Central memory CD8-positive, alpha-beta T cell (primary cell): ENCODE measurements at places on chromosomes 12 and 14.

DNA sequence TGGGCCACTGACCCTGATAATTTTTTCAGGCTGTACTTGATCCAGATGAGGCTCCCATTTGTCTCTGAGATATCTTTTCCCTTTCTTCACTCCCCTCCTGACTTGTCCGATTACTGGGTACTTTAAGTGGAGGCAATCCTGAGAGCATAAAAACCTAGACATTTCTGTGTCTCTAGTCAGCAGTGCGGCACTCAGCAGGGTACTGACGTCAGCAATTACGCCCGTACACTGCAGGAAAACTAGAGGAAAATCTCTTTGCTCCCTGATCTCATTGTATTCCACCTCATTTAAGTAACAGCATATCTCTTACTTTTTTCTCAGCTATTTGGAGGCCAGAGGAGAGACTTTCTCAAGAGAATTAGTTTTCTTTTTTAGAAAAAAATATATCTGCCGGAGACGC lies 315.5 kb upstream of the OR4E1 start:
- no peak for DNase-seq

DNA sequence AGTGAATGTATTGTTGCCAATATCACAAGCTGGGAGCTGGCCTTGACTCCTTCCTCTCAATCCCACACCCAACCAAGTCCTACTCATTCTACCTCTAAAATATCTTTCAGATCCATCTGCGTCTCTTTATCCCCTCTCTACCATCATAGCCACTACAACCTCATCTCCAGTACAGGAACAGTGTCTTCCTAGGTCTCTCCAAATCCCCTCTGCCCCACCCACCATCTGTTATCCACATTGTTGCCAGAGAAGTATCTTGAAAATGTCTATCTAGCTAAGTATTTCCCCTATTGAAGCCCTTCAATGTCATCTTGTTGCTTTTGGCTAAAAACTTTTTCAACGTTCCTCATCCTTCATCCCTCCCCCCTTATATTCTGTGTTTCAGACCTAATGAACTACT lies 244.7 kb downstream of the C12orf75 start:
- no peak for DNase-seq

GRCh38 chr14:61090432-61091216 lies 109.6 kb downstream of the SLC38A6 start:
- no peak for DNase-seq

DNA sequence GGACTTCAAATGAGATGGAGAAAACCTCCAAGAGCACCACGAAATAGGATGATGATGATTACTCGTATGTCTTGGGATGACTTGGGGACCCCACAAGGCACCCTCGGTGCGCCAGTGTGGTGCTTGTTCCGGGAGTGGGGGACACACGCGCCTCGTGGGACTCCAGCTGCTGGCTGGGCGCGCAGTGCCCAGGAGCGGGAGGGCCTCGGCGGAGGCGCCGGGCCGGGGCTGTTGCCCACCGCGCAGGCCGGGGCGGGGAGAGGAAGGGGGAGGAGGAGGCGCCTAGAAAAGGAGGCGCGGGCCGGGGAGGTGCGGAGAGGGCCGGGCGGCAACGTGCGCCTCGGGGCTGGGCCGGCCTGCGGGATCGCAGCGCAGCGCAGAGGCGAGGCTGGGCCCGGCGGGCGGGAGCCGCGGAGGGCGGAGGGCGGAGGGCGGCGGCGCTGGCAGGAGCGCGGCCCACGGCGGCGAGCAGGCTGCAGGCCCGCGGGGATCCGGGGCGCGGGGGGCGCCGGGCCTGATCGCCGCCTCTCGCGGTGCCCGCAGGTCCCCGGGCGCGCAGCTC lies at the start of gene RFLNA:
Gene RFLNA, plus strand, starts transcription at position 314 of the 562 bp plus-strand sequence. CDS start 337 bp downstream, outside the sequence.
- no peak for DNase-seq

DNA sequence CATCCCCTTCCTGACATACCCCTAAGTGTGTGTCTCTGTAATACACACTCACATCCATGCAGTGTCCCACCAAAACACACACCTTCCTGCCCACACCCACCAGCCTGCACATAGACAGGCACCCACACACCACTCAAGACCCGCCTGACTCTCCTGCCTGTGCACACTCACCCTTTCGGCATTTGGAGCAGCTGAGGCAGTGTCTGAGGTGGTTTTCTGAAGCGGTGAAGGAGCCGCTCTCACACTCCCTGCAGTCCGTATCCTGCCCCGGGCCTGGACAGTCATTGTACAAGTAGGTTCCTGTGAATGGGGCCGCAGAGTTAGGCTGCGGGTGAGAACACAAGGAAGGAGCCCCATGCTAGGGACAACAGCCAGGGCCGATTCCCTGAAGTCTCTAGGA lies 8.3 kb downstream of the TNFRSF1A start:
- no peak for DNase-seq

GRCh38 chr12:24854017-24854416 lies 94.9 kb downstream of the BCAT1 start:
- no peak for DNase-seq

DNA sequence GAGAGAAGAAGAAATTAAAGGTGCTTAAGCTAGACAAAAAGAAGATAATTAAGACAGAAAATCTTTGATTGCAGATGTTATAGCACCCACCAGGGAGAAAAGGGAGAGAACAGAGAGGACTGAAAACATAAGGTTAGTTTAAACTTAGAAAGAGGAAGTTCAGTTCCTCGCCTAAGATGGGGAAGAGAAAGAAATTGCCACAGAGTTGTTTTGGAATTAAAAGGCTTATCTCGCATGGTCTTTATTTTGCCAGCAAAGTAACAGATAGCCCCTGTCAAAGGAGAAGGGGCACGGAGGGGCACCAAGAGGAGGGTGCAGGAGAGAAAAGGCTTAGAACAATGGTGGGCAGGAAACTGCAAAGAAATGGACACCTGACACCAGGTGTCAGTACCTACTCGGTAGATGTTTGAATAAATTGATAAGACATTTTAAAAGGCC lies 17.8 kb upstream of the OXA1L start:
- DNase-seq = no peak
